T-helper 17 cell (primary cell): ENCODE measurements at places on chromosomes 7 and 10.

DNA sequence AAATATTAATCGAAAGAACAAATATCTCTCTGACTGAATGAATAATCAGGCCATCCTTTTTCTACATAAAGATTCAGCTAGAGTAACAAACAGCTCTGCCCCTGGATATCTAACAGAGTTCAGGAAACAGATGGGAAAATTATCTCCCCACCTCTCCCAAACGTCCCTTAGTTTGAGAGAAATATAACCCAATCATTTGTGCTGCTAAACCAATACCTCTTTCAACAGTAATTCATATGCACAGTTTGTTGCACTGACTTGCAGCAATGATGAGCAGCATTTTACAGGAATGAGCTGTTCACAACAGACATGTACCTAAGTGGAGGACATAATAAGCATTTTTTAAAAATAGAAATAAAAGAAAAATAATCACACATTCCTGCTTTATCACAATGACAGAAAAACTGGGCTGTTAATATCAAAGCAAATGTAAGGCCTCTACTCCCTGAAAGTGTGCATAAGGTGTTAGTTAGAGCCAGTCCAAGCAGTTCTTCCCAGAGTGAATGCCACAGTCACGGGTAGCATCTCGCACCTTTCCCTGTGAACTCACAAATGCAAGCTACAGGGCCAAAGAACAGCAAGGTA lies 2.3 kb downstream of the CREB3L2 start:
- DNase-seq: no peak

DNA sequence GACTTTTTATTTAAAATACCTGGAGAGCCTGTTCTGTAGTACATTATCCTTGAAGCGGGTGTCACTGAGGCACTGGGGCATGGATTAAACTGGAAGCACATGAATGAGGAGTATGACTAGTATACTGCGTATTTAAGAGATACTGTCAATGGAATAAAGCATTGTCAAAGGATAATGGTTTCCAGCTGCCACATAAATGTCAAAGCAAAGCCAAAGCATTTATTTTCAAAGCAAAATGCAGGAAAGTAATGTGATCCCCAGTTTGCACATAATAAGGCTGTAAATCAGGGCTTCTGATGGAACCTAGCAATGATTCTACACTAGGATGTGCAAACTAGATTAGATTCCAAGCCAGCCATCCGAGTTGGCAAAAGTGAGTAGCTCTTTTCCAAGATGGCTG lies 240.1 kb downstream of the POU6F2 start:
- no peak for DNase-seq

DNA sequence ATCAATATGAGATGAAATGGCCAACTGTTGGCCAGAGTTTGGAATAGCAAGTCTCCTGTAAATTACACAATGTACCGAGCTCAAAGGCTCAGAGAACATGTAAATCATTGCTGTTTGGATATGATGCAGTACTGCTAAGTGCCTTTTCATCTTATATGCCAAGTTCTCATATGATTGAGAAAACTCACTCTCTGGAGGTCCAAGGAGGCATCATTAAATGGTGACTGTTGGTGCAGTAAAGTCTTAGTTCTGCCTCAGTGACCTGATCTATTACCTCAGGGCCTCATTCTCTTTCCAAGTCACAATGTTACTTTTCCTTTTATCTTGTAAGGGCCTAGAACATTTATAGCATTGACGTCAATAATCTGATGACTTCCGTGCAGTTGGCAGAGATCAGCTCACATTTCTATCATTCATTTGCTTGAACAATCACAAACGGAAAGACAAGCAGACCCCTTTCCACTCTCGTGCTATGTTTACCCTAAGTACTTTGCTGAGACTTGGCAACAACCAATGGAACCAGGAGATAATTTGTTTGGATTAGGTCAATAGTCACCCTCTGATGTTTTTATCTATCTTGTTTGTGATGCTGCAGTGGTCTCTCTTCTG lies 32.6 kb upstream of the PDK4 start:
- DNase-seq: no peak

DNA sequence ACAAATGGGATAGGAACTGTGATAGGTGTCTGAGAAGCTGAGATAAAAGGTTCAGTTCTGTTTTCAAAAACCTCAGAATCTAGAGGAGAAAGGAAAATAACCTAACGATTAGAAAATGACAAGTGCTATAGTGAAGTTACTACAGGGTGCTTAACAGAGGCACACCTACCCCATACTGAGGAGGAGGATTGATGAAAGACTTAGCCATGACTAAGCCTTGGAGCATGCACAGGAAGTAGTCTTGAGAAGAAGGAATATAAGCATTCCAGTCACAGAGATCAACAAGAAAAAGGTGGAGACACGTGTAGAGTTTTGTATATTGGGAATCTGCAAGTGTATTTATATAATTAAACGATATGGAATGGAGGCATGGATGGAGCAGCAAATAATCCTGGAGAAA lies 1225.5 kb upstream of the CELF2 start:
- DNase-seq: no peak

DNA sequence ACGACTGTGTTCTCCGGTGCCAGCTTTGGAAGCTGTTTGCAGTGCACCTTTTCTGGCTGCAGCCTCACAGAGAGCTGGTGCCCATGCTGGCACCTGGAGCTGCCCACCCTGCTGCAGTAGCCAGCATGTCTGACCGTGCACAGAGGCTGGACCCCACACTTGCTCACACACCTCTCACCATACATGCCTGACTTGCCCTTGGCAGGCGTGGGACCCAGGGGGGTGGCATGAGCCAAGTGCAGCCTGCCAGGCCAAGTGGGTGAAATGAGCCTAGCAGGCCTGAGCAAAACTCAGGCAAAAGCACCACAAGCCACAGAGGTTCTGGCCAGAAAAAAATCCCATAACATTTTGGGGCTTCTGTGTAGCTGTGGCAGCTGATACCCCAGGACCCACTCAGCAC lies 258.8 kb downstream of the XPNPEP1 start:
- DNase-seq: no peak

- DNase-seq: no peak
Measured at GRCh38 chr7:68279827-68280400, 1283.3 kb downstream of the TYW1 start.

- DNase-seq: no peak
Measured at GRCh38 chr7:148253629-148254028, 336.9 kb upstream of the C7orf33 start.

DNA sequence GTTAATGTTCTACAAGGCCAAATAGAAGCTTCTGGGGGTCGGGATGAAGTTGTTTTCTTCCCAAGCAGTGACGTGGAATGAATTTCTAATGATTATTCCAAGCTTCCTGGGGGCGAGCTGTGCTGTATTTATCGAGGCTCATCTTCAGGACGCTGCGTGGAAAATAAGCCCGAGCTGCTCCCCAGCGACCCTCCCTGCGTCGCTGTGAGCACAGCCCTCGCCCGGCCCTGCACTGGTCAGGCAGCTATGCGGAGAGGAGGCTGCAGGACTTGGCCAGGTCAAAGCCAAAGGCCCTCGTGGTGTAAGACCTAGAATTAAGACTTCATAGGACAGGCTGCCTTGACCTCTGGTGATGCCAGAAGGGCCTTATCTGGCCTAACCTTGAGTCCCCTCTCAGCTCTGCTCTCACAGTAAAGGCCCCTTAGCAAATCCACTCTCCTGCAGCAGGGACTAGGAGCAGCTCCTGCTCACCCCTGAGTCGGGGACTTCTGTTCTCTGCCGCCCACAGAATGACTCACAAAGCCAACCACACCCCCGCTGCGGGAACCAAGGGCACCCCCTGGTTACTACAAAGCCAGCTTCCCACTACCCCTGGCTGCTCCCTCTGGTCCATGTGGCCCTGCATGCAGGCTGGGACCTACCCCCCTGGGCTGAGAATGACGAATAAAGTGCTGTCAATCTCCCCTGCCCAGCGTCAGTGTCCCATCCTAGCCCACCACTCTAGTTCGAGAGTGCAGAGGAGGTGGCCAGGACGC lies 501.6 kb downstream of the TCERG1L start:
- no peak for DNase-seq
